Smooth muscle cell of bladder (primary cell): ENCODE measurements at places on chromosomes 5 and 9. TPM values are rescaled to one million over a fixed set of nuclear protein-coding genes. Genes with fewer than 3 reads are reported as not detected.

The PARP8 gene
- 10.8 and 17.9 TPM in 2 replicates for total RNA-seq

The ADCY2 gene
- 0.14 and 0.65 TPM in 2 replicates for total RNA-seq

The GPR21 gene
- total RNA-seq, result 0.83 and 1.1 TPM in 2 replicates

The ACOT12 gene
- total RNA-seq, result 0.74 and 2.1 TPM in 2 replicates

The MEIKIN gene
- total RNA-seq, result not detected in 2 replicates

The FAXDC2 gene
- 5.1 and 6.0 TPM in 2 replicates for total RNA-seq

The SHC3 gene
- 21.6 and 24.0 TPM in 2 replicates for total RNA-seq

The ALG2 gene
- total RNA-seq, result 37.4 and 43.4 TPM in 2 replicates

The GAPT gene
- total RNA-seq, result not detected in 2 replicates

The CMYA5 gene
- total RNA-seq, result 1.3 and 3.0 TPM in 2 replicates

The WNT8A gene
- total RNA-seq, result not detected in 2 replicates

The MYMK gene
- total RNA-seq, result not detected in 2 replicates

The EGFL7 gene
- 10.5 and 15.6 TPM in 2 replicates for total RNA-seq

The EPB41L4A gene
- 0.28 and 0.37 TPM in 2 replicates for total RNA-seq

The PCDHGB7 gene
- total RNA-seq, result 6.3 and 6.9 TPM in 2 replicates
